ENCODE measurements at places on chromosomes 11 and 22.

- no peak for DNase-seq
Observed at GRCh38 chr11:96540875-96541274, 151.1 kb downstream of the JRKL start.

- DNase-seq, result no peak
Observed at GRCh38 chr11:71151561-71151960, 100.8 kb downstream of the SHANK2 start.

GRCh38 chr11:34585735-34586487, 35.0 kb upstream of the EHF start:
- DNase-seq, result peak; percentile 7

DNA sequence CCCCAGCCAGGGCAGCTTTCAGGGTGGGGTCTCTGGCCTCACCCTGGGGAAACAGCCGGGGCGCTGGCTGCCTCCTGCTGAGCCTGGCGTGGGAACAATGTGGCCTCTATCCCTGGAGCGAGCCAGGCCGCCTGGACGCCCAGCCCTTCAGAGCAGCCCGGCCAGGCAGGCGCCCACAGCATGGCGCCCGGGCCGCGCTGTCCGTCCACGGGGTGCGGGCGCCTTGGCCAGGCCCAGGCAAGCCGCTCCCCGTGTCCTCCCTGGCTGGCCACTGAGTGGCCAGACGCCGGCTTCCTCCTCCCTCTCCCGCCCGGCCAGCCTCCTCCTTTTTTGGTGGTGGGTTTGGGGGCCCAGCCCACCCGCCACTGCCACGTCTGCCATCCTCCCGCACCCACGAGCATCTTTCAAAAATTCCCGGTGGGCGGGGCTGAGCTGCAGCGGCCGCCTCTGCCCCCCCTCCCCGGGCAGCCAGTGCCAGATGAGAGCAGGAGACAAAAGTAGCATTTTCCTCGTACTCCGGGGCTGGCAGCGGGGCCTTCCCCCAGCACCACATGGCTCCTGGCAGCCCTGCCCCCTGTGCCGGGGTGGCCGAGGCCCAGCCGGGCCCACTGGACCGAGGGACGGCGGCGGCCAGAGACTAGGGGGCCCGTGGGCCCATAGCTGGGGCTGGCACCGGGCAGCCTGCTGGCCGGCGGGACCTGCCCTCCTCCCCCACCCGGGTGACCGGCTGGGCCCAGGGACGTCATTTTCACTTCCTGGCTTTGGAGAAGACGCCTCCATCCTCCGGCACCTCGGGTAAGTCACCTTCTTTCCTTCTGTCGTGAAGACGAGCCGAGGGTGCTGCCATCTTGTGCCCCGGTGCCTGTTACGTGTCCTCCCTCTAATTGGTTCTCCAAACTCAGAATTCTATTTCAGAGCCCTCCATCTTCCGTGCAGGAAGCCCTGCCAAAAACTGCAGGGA, 70.2 kb upstream of the PPARA start:
- DNase-seq, result no peak

DNA sequence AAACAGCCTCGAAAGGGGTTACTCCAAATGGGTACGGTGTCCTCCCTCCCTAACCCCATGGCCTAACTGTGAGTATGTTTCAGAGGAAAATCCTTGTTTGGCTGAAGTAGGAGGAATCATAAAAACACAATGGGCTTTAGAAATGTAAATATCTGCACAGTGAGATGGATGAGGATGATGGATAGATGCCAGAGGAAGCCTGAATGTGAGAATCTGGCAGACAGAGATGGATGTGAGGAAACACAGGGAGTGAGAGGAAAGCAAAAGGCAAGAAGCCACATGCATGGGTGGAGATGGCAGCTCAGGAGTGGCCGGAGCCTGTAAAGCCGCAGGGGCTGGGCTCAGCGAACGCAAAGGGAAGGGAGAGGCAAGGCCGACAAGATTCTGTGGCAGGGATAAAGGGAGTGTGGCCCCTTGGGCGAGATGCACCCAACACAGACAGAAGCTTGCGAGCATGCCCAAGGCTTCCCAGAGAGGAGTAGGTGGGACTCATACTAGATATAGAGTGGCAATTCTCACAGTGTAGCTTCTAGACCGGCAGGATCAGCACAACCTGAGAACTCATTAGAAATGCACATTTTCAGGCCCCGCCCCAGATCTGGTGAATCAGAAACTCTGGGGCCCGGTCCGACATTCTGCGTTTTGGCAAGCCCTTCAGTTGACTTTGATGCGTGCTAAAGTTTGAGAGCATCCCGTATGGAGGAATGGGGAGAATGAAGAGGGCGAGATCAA, 237.3 kb upstream of the CADM1 start:
- no peak for DNase-seq

DNA sequence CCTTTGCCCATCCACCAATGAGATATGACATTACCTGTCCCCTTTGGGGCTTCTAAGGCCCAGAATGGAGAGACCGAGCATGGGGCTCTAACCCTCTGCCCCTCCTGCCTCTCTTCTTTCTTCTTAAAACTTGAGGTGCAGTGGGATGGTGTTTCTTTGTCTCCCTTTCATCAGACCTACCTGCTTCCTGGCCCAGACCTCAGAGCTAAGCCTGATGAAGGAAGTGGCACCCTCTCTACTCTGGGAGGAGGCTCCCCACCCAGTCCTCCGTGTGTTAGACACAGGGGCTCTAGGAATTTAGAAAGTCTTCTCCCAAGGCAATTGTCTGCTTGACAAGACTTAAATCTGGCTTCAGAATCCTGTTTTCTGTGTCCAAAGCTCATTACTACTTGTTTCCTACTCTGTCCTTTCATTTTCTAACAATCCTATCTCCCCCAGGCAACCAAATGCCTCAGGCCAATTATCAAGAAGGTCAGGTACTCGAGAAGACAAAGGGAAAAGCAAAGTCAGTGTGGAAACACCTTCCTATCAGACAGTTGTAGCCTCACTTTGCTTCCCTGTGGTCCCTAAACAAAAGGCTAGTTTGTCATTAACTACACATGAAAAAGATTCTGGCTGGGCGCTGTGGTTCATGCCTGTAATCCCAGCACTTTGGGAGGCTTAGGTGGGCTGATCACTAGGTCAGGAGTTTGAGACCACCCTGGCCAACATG, 20.3 kb upstream of the PARVA start:
- no peak for DNase-seq

DNA sequence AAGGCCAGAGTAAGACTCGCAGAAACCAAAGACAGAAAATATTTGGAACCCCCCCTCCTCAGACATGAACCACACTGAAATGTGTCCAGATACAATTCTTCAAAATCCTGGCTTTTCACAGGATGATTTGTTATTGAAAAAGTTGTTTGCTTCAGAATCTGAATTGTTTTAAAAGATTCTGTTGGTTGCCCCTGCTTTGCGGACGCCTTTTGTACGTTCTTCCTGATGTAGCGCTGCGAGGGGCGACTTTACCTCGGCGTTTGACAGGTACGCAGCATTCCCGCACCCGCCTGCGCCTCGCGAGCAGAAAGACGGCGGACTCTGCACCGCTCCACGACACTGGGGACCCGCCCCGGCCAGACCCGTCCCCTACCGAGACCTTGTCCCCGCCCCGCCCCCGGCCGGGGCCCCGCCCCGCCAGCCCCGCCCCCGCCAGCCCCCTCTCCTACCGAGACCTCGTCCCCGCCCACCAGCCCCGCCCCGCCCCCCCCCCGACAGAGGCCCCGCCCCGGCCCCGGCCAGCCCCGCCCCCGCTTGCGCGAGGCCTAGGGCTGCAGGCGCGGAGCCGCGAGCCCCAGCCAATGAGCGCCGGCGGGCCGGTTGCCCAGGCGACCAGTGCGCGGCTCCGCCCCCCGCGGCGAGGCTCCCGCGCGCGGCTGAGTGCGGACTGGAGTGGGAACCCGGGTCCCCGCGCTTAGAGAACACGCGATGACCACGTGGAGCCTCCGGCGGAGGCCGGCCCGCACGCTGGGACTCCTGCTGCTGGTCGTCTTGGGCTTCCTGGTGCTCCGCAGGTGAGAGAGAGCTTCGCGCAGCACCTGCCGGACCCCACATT, at the start of gene GLB1L2:
TSS of gene GLB1L2 (plus strand) at position 635 of the 835 bp plus-strand sequence. CDS start at position 709, 74 bp downstream.
- peak; percentile 58 for DNase-seq

- no peak for DNase-seq
Observed at GRCh38 chr11:45400591-45400990, 114.5 kb upstream of the SYT13 start.

- DNase-seq, result no peak
Observed at GRCh38 chr11:15114501-15115475, at the start of gene INSC. INSC (plus strand) TSS chr11:15114923; CDS start chr11:15149175, 34,252 bp downstream.

DNA sequence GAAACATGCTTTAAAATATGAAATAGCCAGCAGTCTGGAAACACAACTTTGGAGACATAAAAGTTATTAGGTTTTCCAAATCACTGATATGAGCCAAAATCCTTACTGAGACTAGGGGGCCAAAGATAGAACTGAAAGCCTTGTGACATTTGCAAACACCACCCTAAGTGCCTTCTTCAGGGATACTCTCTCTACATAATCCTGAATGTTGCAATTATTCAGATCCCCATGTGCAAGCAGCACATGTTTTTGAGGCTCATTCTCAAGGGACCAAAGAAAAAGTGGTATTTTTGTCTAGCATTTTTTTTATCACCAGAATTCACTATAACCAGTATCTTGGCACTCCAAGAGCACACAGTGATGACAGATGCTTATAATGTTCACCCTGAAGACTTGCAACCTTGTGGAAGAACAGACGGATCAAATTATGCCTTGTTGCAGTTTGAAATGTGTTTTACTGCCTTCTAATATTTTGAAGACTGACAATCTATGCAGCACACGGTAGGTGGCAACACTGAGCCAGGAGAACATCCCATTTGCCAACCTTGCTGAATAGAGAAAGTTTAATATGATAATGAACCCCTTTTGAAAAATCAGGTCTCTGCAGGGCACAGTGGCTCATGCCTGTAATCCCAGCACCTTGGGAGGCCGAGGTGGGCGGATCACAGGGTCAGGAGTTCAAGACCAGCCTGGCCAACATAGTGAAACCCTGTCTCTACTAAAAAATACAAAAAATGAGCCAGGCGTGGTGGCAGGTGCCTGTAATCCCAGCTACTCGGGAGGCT, 78.5 kb downstream of the PLEKHA7 start:
- DNase-seq, result no peak

DNA sequence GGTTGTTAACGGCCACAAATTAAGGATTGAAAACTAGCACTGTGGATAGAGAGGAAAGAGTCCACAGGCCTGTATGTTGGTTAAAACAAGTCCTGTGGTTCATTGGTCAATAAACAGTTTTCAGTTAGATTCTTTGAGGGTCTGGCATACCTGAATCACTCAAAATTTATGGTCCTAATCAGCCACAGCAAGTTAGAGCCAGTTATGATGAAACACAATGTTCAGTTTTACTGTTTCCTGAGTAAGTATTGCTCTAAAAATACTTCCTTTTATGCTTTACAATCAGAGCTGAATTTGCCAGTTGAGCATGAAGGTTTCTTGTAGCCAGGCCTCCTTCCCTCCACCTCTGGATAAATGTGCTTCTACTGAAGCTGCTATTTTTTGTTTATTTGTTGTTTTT, 12.9 kb upstream of the CAT start:
- DNase-seq, result no peak

- no peak for DNase-seq
Observed at GRCh38 chr11:91295591-91295990, 929.0 kb upstream of the FAT3 start.

- no peak for DNase-seq
Observed at GRCh38 chr11:111937461-111937769, 272 bp downstream of the DIXDC1 start.

DNA sequence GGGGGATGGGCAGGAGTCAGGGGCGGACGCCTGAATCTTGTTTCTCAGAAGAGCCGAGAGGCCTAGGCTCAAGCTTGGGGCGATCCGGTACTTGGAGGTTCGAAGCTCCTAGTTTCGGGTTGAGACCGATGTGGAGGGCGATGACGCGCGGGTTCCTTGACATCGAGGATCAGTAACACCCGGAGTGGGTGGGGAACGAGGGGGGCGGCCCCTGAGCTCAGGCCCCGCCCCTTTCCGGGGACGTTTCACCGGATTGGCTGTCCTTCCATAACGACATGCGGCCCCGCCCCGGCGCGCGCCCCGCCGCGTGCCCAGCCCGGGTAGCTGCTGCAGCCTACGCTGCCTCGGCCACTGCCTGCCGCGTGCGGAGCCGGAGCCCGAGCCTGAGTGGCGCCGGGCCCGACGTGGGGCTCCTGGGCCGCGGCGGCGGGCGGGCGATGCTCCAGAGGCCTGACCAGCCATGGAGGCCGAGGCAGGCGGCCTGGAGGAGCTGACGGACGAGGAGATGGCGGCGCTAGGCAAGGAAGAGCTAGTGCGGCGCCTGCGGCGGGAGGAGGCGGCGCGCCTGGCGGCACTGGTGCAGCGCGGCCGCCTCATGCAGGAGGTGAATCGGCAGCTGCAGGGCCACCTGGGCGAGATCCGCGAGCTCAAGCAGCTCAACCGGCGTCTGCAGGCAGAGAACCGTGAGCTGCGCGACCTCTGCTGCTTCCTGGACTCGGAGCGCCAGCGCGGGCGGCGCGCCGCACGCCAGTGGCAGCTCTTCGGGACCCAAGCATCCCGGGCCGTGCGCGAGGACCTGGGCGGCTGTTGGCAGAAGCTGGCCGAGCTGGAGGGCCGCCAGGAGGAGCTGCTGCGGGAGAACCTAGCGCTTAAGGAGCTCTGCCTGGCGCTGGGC, at the start of gene CCDC85B:
TSS of gene CCDC85B (plus strand) at position 350 of the 895 bp plus-strand sequence. CDS start at position 461, 111 bp downstream.
- peak; percentile 89 for DNase-seq

DNA sequence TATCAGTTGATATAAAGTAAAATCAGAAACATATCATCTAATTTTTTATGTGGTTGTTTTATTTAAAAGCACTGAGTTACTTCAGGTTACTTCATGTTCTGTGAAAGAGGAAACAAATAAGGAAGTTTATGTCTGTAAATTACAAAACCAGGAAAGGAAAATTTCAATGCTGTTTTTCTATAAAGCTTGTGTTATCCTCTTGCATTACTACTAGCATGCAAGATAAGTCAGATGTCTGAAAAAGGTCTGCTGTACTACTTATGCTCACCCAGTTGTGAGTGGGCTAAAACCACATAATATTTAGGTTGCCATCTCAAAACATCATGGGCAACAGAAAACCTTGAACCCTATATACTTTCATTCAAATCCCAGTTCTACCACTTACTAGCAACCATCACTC, 121.5 kb downstream of the ATG16L2 start:
- no peak for DNase-seq

- peak; percentile 89 for DNase-seq
Observed at GRCh38 chr11:63916837-63917691, at the start of gene RCOR2. RCOR2 (minus strand) TSS chr11:63917164; CDS start chr11:63916456, 708 bp downstream.

DNA sequence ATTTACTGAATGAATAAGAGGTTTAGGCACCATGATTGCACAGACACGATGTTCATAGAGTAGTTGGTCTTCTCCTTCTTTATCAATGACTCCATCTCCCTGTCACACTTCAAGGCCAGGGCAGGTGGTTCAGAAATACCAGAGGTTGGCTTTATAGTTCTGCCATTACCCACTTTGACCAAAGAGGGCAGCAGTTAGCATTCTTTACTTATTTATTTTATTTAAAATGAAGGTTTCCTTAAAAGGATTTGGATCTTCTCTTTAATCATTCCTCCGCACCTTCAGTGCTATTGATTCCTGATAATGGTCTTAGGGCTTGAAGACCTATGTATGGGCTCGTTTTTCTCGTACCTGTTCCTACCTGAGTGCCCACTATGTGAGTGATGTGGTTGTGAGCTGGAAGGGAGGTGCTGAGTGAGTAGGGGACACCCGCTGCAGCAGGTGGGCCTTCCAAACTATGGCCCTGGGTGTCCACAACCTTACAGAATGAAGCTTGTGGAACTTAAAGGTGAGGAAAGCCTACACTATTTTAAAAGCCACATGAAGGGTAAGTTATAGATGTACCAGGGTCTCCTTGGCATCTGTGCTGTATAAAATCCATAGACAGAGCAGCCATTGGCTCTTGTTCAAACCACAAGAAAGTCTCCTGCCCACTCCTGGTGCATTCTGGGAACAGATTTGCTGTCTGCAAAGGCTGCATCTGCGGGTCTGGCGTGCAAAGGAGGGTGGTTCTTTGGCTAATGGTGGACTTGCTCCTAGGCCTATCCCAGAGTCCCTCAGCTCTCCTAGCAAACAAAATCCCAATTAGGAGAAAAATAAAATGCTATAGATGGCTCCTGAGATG, 35.0 kb downstream of the TIMP3 start:
- DNase-seq, result no peak

All from NCI-H2171 (cell line).